Stimulated activated CD4-positive, alpha-beta T cell treated with anti-CD3 and anti-CD28 coated beads, TNF-alpha, amount 100 ng/mL, for 1 hour (primary cell): ENCODE measurements at places on chromosomes 12 and 14.

- DNase-seq, result no peak
These were observed 106.1 kb downstream of the C12orf75 start for GRCh38 chr12:105436636-105437035.

DNA sequence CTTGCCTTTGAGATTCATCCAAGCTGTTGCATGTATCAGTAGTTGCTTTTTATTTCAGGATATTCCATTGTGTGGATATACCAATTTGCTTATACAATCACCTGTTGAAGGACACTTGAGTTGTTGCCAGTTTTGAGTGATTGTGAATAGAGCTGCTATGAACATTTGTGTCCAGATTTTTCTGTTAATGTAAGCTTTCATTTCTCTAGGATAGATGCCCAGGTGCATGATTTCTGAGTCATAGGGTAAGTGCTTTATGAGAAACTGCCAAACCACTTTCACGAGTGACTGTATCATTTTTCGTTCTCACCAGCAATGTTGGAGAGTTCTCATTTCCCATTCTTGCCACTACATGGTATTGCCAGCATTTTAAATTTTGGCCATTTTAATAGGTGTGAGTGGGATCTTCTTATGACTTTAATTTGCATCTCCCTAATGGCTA, 434.6 kb upstream of the RGS6 start:
- no peak for DNase-seq

DNA sequence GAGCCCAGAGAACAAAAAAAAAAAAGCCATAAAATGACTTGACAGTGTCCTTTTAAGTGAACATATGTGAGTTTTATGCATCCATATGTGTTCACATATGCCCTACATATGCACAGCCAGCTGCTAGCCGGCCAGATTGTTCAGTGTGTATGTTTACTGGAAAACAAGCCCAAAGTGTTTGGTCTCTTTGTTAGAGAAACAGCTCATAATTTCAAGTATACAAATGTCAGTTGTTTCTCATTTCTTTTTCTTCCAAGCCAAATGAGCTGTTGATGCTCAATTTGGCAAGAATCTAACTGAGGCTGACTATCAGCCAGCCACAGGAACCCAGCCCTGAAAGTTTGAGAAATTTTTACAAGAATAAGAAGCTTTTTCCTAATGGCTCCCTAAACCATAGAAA, 60.8 kb upstream of the TSPAN8 start:
- DNase-seq, result no peak

DNA sequence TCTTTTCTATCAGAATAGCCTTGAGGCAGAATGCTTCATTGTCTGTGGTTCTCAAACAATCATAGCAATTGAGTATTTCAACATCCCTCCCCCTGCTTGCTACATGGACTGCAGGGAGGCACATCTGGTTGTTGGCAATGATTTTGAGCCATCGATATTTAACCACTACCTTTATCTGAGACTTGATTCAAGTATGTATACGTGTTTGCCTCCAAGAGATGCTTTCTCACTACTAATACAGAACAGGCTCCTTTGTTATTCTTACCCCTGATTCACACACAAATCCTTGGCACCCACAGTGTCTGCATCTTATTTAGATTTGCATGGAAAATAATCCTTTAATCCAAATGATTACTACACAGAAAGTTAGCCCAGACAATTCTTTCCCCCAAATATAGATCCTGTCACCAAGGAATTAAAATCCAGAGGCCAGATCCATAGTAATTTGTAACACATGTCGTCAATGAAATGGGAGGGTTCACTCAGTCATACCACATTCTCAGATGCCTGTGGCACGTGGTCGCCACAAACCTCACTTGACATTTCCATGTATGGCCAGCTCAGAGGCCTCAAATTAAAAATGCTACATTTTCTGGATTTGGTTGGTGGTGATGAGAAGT, 199.3 kb downstream of the ITPR2 start:
- no peak for DNase-seq

DNA sequence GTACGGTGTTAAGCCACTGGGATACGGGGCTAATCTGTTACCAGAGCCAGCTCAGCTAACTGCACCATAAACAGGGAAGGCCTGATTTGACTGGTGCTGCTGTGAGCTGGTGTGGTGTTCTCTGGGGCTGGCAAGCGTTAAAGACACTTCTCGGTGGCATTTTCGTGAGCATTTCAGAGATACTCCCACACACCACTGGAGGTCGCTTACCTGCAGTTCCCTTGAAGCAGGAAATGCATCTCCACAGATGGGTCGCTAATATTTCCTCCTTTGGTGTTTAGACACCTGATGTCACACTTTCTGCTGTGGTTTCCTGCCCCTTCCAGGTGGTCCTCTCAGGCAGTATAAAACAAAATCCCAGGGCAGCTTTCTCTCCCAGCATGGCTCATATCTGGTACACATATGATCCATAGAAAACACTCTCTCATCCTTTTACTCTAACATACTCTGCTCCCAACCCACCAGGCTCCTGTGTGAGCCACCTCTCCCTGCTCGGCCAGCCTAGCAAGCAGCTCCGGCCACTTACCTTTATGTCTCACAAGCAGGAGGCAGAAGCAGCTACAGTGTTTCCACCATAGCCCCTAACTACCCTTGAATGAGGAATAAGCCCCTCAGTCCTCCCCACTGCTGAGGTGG, 129.9 kb upstream of the GRIN2B start:
- no peak for DNase-seq
